ENCODE measurements at places on chromosomes 7 and 10.

DNA sequence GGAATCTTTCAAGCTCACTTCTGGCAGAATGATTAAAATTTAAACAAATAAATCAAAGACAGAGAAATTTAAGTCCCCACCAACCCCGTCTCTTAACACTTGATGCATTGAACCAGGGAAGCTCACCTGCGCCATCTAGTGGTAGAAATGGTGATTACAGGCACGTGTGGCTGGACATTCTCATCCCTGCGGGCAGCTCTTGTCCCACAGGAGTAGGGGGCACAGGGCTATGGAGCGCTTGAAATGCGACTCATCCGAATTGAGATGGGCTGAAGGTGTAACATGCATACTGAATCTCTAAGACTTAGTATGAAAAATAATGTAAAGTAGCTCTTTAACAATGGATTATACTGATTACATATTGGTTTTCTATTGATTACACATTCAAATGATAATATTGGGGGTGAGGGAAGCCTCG lies 24.8 kb upstream of the SLIT1 start:
- peak; percentile 74 for DNase-seq

- no peak for DNase-seq
Observed at GRCh38 chr7:64885520-64886240, 17.4 kb upstream of the ZNF273 start.

GRCh38 chr10:30528429-30528786 lies 94.4 kb downstream of the MAP3K8 start:
- no peak for DNase-seq

GRCh38 chr7:15481132-15481531 lies 80.7 kb downstream of the AGMO start:
- DNase-seq = no peak

DNA sequence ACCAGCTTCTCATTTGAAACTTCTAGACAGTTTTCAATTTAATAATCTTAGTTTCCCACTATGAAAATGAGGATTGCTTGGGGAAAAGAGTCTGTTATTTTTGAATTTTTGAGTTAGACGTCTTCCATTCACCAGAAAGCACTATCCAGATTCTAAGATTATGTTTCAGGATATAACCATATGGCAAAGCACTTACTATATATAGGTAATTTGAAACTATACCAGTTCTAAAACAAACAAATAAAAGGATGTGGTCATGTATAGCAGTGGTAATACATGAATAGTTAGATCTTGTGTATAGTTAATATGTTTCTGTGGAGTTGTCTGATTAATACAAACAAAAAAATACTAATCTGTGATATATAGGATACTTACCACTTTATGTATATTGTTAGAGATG lies 320.0 kb downstream of the EXOC4 start:
- DNase-seq = no peak
